ENCODE measurements at places on chromosomes 6 and 20.

DNA sequence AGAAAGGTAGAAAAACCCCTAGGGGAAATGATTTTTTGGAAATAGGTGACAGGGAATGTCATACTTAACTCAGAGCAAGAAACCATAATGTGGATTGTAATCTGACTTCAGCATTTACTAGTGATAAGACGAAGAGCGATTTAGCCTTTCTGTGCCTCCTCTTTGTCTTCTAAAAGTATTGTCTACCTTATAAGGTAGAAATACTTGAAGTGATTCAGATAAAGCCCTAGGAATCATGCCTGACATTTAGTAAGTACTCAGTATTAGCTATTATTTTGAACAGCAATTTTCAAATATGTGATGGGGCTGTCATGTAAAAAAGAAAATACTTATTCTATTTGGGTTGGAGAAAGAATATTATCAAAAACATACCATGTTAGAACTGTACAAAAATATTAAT lies 525.9 kb upstream of the EYS start:
- DNase-seq = no peak

DNA sequence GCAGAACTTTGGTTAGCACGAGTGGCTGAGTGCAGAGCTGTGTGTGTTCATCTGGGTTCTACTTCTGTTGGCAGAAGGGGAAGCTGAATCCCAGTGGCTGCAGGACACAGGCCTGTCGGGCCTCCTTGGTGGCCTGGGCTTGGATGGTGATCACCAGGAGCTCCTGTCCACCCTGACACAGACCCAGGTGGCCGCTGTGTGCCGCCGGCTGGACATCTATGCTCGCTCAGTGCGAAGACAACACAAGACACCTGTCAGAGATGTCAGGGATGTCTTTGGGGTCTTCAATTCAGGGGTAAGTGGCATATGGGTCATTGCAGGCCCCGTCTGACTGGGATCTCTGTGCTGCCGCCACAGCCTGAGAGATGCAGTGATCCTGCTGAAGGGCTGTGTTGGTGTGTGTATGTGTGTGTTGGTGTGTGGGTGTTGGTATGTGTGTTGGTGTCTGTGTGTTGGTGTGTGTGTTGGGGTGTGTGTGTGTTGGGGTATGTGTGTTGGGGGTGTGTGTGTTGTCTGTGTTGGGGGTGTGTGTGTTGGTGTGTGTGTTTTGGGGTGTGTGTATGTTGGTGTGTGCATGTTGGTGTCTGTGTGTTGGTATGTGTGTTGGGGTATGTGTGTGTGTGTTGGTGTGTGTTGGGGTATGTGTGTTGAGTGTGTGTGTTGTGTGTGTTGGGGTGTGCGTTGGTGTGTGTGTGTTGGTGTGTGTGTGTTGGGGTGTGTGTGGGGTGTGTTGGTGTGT lies 25.5 kb downstream of the ARHGAP40 start:
- no peak for DNase-seq

DNA sequence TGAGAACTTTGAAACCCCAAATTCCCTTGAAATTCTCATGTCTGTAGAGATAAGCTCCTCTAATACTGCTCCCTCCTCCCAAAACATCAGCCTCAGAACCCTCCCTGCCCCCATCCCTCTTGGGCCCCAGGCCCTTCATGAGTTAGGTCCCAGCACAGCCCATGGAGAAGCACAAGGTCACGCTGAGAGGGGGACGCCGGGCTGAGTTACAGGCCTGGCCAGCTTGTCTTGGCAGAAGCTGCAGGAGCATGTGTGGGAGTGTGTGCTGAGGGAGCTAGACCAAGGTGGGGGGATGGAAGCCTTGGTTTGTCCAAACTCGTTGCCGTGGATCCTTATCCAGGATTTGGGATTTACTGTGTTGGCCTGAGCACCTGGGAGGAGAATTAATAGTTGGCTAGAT lies 8.5 kb upstream of the PTCRA start:
- DNase-seq = no peak

DNA sequence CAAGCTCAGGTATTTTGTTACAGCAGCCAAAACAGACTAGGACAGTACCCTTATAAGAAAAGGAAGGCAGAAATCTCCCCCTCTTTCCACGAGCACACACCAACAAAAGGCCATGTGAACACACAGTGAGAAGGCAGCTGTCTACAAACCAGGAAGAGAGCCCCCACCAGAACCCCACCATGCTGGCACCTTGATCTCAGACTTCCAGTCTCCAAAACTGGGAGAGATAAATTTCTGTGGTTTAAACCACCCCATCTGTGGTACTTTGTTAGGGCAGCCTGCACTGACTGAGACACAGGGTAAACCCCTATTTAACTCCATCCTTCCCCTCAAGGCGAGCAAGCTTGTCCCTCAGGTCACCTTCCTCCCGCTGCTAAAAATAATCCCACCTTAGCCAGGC lies 475.8 kb upstream of the JARID2 start:
- DNase-seq = no peak

DNA sequence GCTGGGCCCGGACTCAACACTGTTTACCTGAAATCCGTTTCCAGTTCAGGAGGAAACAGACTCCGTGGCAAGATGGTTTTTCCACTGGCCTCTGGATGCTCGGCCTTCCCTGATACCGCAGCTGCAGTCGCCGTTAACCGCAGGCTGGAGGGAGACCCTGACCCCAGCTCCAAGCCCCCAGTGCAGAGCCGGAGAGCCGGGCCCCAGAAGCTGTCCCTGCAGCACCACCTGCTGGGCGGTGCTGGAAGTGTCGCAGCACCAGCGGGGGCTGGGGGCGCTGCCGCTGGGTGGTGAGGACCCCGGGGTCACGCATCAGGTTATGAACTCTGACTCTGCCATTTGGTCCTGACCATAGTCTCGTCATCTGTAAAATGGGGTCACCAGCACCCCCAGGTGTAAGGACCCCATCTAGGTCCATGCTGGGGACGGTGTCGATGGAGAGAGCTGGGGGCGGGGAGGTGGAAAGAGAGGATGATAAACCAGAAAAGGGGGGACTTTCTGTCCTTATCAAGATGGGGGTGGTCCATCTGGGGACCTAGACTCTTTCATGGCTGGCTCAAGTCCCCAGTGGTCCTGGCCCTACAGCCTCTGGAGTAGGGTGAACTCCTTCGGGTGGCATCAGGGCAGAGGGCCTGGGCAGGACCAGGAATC lies 20.8 kb upstream of the CHRNA4 start:
- peak; percentile 44 for DNase-seq

DNA sequence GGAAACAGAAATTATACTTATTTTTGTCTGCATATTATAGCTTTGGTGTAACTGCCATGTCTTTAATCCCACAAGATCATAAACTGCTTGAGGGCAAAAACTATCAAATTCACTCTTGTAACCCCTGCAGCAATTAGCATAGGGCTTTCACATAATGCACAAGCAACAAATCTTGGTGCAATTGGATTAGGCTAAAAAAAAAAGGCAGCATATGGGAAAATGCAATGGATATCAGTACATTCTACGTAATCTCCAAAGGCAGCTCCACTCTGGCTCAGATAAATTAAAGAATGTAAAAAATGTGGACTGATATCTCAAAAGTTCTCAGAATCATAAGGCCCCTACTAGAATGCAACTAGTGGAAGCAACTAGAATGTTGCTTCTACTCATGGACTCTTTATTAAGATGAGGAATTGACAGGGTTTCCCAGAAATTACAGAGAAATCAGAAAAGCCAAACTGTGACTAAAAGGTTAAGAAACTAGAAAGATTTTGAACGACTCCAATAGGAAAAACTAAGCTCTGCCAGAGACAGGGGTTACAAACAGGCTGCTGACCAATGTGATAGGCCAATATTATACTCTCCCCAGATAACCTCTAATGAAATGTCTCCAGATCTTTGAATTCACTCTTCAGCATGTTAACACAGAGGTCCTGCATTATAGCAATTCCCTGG lies 55.0 kb downstream of the FILIP1 start:
- no peak for DNase-seq

GRCh38 chr20:14881518-14881917 lies 544.1 kb upstream of the FLRT3 start:
- DNase-seq = no peak

DNA sequence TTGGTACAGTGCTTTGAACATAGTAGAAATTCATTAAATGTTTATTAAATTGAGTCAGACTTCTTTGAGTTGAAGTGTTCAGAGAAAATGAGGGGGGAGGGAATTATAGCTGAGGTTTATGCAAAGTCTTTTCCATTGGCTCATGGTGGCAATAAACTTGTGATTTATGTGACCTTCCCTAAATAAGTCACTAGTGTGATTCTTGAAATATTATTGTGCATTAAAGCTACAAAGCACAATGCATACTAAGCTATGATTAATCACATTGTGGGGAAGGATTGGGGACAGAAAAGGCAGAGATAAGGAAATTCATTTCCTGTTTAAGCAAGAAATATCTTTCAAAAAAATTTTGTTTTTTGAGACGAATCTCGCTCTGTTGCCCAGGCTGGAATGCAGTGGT lies 877.5 kb downstream of the TFAP2A start:
- DNase-seq = no peak

DNA sequence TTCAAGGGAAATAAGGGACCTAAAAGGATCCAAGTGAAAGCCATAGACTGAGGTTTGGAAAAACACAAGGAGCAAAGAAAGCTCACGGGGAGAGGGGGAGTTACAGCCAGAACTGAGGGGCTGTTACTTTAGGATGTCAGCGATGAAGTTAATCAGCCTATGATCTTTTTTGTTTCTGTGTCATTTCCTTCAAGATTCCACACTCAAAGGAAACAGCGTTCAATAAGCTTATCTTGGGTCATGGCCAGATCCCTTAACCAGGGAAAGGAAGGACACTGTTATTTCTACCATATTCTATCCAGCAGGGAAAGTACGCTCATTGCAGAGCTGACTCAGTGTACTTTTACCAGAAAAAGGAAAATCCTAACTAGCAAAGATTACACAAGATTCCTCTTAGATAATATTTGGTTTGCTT lies 132.8 kb downstream of the PFDN4 start:
- DNase-seq = no peak

DNA sequence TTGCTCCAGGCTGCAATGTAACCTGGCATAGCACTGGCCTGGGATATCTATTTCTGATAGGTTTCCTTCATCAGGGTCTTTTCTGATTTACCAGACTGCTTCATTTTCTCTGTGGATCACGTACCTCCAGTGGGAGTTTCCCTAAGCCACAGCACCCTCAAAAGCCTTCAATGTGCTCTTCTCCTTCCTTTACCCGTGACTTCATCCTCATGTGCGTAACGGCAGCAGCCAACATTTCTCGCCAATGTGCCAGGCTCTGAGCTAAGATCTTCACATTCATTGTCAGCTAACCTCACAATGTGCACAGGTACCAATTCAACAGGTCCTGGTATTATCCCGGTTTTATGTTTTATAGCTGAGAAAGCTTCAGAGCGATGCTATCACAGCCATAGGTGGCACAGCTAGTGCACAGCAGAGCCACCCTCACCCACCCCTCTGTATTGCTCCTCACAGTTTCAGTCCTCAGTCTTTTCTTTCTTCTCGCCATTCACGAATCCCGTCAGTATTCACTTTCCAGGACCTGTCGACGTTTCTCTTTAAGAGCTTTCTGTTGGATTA lies 58.2 kb downstream of the TNFAIP3 start:
- no peak for DNase-seq

- DNase-seq = no peak
Observed at GRCh38 chr6:24522228-24523176, 27.7 kb downstream of the ALDH5A1 start.

GRCh38 chr6:1662534-1662933 lies 52.8 kb downstream of the FOXC1 start:
- DNase-seq = no peak

DNA sequence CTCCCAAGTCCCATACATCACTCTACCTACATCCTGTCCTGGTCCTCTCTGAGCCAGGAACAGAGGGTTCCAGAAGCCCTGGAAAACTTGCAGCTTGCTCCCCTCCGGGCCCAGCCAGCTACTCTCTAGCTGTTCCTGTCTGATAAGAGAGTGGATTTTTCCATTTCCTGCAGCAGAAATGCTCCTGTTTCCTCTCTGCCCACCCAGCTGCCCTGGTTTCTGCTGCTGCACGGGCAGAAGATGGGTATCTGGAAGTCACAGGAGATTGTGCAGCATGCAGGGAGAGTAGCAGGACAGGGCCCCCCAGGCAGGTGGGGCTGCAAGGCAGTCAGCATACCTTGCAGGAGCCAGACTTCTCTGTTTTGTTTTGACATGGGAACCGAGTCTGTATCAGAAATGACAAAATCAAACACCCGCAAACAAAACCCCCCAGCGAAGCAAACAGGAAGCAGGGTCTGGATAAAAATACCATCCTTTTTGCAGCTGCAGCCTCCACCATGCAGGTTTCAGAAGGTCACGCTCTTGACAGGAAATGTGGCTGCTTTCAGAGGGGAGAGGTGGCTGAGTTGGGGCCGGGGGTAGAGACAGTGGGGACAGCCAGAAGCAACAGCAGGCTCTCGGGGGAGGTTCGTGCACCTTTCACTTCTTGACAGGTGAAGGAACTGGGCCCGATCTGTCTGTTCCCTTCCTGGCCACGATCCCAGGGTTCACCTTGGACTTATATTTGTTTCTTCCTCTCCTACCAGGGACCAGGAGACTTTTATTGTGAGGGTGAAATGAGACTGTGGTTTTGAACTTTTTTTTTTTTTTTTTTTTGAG lies 50.8 kb upstream of the FAM83D start:
- DNase-seq = peak; percentile 16

GRCh38 chr6:168332020-168332419 lies 12.4 kb upstream of the DACT2 start:
- DNase-seq = no peak

GRCh38 chr6:87944541-87944954 lies 103.1 kb upstream of the SPACA1 start:
- DNase-seq = no peak

GRCh38 chr6:37288247-37288646 lies 30.3 kb upstream of the TMEM217 start:
- no peak for DNase-seq

DNA sequence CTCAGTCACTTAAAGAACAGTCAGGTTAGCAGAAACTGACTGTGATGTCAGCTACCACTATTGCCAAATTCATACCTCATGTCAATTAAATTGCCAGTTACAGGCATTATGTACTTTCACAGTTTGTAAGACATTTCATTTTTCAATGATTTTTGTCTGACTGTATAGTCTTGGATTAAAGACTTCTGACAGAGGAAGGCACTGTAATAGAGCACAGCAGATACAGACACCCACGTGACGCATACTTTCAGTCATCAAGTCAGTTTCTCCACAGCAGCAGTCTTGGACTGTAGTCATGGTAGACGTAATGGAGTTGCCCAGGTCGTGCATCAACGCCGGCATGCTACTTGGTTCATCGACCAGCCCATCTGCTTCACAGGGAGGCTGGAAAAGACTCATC lies 29.5 kb upstream of the ELOVL5 start:
- no peak for DNase-seq

GRCh38 chr6:18162401-18162800 lies 7.2 kb downstream of the KDM1B start:
- DNase-seq = no peak

DNA sequence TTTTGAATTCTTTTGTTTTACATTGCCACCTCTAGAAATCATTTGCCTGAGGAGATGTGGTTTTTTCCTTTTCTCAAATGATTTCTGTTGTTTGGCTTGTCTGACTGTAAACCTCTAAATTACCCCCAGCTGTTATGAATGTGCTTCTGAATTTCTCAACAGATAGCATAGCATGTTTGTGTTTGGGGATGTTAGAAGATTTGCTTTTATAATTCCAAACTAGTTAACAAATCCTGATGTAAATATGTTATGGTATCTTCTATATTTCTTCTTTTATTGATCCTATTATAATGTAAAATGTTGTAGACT lies 31.6 kb upstream of the EZR start:
- no peak for DNase-seq

- DNase-seq = no peak
Observed at GRCh38 chr6:86255973-86256372, 613.3 kb upstream of the SYNCRIP start.
